Left lung (tissue), 14 donors: ENCODE measurements at places on chromosomes 1 and 21.
A peak's percentile ranks its signal among the peaks of the same experiment; 100 is the strongest.

GRCh38 chr1:245161866-245162265 lies 7.1 kb downstream of the KIF26B start:
- no peak for DNase-seq

- no peak for DNase-seq
Observed at GRCh38 chr1:53076721-53077598, 14.9 kb downstream of the PODN start.

DNA sequence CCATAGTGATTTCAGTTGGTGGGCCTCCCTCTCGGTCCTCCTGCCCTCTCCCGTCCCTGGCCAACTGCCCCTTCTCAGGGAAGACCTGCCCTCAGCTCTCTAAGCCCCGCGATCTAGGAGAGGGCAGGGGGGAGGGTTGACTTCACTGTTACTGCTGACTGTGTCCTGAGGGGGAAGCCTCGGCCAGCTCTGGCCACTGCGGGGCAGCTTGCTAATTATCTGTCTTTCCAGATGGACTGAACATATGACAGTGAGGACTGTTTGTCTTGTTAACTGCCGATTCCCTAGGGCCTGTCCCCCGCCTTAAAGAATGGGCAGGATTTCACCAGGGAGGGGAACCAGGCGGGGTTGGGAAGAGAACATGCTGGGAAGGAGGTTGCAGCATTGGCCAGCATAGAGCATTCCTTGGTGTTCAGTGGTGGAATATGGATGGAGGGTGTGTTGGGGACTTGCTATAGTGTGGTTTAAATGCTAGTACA lies 22.9 kb downstream of the NIPAL3 start:
- no peak for DNase-seq

- DNase-seq: peak; percentile 26
Observed at GRCh38 chr1:28642056-28642846, 616 bp downstream of the TAF12 start.

DNA sequence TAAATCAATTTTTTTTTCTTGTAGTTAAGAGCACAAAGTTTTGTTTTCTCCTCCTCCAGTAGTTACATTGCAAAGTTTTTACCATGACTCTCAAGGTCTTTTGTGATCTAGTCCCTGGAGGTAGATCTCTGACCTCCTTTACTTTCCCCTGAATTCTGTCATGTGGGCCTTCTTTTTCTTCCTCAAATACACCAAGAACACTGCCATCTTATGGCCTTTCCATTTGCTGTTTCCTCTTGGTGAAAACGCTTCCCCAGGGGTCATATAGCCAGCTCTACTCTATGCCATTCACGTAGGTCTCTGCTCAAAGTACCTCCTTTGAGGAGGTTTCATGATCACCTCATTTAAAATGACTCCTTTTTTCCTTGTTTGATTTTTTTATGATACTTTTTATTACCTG lies 2.7 kb downstream of the DDX20 start:
- DNase-seq: no peak

- DNase-seq: no peak
Observed at GRCh38 chr1:211641044-211641800, 34.2 kb downstream of the NEK2 start.

DNA sequence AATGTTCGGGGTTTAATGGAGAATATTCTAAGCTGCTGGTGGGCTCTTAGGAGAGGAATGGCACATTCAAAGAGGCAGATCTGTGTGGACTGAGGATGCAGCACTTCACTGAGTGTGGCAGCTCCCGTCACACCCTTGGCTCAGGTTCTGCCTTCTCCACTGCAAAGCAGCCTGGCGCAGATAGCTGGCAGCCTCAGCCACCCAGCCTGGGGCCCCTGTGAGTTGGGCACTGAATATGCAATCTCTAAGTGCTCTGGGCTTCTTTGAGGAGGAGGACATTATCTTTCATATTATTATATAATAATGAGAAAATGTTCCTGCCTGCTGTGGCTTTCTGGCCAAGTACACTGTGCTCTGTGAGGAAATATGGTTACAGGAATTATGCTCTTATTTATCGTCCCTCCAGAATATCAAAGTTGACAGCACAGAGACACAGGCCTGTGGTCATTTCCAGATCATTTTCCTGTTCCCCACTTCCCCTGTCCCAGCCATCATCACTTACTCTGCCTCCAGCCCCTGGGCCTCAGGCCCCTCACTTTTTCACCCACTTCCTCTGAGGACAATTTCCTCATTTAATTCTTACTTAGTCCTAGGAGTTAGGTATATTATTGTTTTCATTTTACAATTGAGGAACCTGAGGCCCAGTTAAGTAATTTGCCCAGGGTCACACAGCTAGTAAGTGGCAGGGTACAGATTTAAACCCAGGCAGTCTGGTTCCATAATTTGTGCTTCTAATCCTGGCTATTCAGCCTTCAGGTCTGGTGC lies 53.6 kb downstream of the MAB21L3 start:
- DNase-seq: no peak
